ENCODE measurements at places on chromosomes 5 and 9.

GRCh38 chr9:33416996-33417395 is 14.6 kb upstream of the AQP7 start:
- no peak for DNase-seq

DNA sequence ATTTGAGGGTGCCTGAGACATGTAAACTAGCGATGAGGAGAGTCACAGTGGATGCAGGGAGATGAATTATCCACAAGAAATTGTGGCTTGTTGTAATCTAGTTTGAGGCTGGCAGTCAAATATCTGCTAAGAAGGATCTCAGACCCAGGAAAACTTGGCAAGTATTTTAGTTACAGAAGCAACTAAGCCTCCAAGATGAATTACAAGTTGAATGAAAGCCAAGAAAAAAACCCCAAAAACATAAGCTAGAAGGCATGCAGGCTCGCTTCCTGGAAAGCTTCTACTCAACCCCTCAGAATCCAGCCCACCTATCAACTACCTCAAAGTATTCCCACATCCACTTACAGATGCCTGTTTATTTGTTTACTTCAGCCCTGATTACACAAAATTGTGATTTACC is 696.9 kb downstream of the MAT2B start:
- no peak for DNase-seq

DNA sequence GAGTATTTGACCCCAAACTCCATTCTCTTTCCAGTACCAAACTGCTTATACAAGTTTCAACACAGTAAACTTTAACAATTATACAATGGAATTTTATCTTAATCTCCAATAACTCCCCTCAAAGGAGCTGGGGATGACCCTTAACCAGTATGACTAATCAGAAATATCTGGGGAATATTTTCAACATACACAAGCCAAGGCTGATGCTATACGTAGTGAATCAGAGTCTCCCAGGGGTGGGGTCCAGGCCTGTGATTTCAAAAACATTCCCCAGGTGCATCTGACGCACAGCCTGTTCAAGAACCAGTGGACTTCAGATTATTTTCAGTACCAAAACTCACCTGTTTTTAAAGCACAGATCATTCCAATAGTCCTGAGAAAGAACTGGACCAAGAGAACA is 11.8 kb upstream of the SEMA5A start:
- no peak for DNase-seq

DNA sequence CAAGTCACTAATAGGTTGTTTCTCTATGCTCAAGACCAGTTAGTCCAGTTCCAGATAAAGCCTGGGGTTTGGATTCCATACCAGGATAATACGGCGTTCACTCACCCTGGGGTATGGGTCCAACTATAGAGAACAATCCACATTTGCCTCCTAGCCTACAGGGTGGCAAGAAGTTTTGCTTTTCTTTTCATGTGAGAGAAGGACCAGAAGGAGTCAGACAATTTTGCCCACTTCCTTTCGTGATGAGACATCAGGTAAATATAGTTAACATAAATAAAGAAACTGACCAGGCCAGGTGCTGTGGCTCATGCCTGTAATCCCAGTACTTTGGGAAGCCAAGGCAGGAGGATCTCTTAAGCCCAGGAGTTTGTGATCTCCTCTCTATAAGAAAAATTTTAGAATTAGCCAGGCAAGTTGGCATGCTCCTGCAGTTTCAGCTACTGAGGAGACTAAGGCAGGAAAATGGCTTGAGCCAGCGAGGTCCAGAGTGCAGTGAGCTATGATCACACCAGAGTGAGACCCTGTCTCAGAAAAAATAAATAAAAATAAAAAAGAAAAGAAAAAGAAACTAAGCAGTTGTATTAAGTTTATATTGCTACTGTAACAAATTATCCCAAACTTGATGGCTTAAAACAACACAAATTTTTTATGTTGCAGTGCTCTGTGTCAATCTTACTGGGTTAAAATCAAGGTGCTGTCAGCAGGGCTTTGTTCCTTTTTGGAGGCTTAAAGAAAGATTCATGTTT is 7.5 kb upstream of the REEP5 start:
- DNase-seq = no peak

- no peak for DNase-seq
Observed at GRCh38 chr5:6078881-6079280, 299.5 kb downstream of the MED10 start.

DNA sequence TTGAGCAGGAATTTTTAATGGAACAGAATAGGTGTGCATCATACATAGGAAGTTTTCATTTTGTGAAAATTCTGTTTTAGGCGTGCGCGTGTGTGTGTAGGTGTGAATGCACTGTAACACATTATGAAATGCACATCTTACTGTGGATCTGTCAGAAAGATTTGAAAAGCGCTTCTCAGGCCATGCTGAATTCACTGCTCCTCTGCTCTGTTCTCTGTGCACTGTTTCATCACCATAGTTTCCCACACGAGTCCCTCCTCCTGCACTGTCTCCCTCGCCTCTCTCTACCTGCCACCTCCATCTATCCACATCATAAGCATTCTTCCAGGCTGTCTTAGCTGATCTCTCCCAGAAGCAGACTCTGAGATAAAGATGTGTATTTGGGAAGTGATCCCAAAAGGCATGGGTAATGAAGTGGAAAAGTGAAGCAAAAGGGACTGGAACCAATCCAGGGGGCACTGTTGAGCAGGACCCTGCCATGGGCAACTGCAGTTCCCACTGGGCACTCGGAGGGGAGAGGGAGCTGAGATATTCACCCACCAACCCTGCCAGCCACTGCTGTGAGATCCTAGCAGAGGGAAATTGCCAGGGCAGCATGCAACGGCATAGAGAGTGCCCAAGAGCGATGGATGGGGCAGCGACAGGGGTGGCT is 65.9 kb downstream of the GABBR2 start:
- DNase-seq = no peak

DNA sequence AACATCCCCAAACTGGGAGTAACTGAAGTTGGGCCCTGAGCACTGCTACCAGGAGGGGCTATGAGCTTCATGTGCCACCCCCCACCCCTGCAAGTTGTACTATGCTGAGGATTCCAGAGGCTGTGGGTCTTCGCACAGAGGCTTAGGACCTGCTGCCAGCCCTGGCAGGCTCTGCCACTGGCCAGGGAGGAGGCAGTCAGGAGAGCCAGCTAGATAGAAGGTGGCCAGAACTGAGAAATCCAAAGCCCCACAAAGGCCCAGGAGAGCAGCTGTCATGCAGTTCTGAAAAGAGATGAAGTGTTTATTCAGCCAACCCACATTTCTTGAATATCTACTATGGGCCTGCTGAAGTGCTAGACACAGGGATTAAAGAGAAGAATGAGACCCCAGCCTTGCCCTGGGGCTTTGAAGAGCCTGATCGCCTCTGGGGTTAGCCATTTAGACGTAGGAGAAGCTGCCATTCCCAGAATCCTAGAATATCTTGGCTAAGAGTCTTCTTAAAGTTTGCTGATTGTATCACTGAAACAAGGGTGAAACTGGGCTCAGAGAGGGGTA is 1.4 kb downstream of the ALAD start:
- no peak for DNase-seq

DNA sequence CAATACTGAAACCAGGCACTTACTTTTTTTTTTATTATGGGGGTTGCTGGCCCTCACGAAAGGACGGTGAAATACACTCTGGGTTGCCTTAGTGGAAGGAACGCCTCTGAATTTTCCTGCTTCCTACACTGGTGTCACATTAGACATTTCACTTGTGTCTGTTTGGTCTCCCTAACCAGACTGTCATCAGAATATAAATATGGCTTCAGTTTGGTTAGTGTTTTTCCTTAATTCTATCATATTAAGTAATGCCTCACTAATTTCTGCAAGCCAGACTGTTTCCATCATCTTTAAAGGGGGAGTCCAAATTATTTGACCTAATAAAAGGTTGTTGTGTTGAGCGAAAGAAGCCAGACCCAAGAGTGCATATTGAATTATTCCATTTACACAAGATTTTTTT is 4.7 kb downstream of the GLIS3 start:
- DNase-seq = no peak

- no peak for DNase-seq
Observed at GRCh38 chr5:33479311-33479710, 38.5 kb downstream of the TARS1 start.

DNA sequence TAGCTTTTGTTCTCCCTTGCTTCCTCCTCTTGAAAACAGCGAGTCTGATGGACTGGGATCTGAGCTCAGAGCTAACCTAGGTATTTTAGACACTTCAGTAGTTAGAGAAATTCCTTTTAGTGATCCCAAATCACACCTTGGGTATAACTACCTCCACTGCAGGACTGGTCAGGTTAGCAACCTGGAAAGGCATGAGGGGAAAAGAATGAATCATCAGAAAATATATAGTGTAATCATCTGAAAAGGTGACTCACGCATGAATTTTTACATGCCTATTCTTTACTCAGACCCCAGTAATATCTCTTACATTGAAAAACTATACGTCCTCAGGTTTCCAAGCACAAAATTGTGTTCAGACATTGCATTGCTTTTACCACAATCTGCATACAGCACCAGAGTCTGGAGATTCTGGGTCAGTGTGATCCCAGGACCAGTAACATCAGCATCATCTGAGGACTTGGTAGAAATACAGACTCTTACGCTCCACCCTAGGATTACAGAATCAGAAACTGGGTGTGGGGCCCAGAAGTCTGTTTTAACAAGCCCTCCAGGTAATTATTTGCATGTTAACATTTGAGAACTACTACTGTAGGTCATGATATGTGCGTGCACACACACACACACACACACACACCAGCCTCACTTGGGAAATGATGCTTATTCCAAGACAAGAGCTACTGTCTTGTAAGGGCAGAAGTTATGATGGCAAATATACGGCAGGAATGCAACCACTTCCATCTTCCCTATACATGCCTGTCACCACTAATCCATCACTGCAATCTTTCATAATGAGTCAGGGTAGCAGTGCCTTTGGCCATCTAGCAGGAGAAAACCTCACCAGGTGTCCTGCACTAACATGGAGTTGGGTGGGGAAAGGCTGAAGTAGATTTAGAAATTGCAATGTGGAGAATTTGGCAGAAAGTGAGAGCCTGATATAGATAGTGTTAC is 271.6 kb upstream of the MAP3K1 start:
- no peak for DNase-seq

- no peak for DNase-seq
Observed at GRCh38 chr9:3337515-3338225, 188.1 kb downstream of the RFX3 start.

GRCh38 chr5:134506054-134507039 is 19.1 kb upstream of the JADE2 start:
- DNase-seq = no peak

GRCh38 chr9:37501957-37502596 is 16.3 kb downstream of the POLR1E start:
- DNase-seq = no peak

- no peak for DNase-seq
Observed at GRCh38 chr9:132802121-132802795, 75.8 kb downstream of the AK8 start.

GRCh38 chr9:9924376-9924775 is 688.4 kb downstream of the PTPRD start:
- no peak for DNase-seq

DNA sequence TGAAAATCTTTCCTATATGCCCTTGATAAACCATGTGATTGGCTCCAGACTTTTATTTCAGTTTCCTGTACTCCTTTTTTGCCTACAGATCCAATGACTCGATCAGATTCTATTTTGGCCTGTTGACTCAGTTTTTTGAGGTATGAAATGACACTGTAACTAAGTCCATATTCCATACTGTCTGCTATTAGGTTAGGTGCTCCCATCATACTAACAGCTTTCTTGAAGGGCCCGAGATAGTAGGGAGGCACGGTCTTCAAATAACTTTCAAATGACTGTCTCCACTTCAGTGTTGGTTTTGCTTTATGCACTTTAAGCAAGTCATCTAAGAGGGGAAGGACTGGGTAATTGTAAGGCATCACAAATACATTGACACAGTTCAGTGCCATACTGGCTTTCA is 295.4 kb upstream of the DAB2 start:
- DNase-seq = no peak

Measured in right renal pelvis (tissue), 4 donors.